ENCODE measurements at places on chromosomes 3 and 15.

GRCh38 chr3:80978216-80978969, 783.1 kb downstream of the GBE1 start:
- no peak for DNase-seq

GRCh38 chr15:62988701-62989100, 53.8 kb upstream of the TPM1 start:
- DNase-seq, result no peak

DNA sequence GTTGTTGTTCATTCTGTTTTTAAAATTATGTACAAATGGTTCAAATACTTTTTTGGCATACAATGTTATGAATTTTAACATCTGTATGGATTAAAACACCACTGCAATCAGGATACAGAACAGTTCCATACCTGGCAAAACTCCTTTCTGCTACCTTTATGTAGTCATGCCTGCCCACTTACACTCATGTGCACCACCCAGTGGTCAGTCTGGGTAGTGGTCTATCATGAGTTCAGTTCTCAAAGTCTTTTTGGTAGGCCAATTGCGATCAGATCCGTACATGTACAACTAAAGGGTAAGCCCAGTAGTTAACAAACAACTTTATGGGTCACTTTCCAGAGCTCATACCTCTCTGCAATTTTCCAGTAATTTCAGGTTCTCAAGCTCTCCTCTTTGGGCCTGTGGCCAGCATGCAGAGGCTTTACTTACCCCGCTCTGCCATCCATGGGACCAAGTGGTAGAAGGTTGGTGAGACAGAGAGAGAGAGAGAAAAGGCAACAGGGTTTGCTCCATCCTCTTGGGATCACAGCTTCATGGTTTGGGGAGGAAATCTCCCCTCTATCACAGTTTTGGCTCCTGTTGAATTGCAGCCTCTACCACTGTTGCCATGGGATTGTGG, 63.9 kb upstream of the FAM98B start:
- peak; percentile 77 for DNase-seq

DNA sequence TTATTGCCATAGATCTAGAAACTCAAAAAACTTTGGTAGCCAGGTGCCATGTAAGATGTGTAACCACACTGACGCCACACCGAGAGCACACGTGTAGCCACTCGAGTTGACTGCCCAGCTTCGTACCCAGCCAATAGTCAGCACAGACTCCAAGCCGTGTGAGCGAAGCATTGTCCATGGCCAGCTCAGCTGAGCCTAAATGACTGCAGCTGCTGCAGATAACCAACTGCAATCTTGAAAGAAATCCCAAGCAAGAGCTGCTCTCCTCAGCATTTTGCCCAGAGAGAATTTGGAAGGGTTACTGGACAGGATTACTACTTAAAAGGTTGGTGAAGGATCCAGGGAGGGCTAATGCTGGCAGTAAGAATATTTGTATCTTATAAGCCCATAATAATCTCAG, 193.0 kb upstream of the THRB start:
- no peak for DNase-seq

DNA sequence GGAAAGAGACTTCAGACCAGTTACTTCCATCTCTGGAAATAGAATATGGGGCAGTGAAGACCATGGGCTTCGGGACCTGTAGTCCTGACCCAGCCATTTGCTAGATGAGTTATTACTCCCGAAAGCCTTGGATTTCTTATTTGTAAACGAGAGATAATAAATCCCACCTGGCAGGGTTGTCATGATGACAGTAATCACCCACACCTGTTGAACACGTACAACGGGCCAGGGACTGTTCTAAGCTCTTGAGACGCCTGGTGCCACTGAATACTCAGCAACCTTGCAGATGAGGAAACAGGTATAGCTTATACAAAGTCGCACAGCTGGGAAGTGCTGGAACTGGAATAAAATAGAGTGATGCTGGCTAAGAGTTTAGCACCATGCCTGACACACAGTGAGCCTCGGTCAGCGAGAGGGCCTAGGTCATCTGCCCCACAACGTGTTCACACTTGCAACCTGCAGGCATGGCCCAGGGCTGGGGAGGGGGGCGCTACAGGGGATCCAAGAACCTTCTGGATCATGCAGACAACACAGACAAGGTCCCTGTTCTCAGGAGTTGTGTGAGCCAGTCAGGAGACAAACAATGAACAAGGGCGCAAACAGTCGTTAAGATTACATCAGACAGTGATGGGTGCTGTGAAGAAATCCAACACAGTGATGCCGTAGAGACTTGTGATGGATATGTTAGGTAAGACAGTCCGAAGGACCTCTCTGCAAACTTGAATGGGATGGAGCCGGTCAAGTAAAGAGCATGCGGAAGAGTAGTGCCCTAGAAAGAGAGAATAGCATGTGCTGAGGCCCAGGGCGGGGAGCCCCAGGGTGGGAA, 89.2 kb downstream of the CORO2B start:
- no peak for DNase-seq

DNA sequence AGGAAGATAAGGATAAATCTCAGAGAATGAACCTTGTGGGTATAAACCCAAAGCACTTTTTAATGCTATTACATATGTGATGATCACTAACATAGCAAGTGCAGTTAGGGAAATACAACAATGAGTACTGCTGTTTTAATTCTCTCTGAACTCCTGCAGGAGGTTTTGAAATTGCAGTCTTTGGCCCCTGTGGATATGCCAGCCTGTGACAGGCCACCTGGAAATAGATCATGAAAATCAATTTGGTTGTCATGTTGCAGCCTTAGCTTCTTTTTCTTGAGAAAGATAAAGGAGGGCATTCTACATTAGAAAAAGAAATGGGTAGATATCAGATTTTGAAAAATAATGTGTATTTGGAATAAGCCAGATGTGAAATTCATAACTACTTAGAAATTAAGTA, 103.6 kb downstream of the RSRC1 start:
- DNase-seq, result no peak
